ENCODE measurements at places on chromosomes 11 and 22. TPM values are rescaled to one million over a fixed set of nuclear protein-coding genes. Genes with fewer than 3 reads are reported as not detected.

MMP13 gene
- not detected for total RNA-seq

MIAT gene
- total RNA-seq: 0.66 TPM

A4GALT gene
- total RNA-seq: 12.4 TPM

CCDC15 gene
- 7.7 TPM for total RNA-seq

B3GAT1 gene
- total RNA-seq: 0.07 TPM

CCDC81 gene
- 1.1 TPM for total RNA-seq

Data from thoracic aorta endothelial cell (primary cell).